Caki2 (cell line): ENCODE measurements at places on chromosomes 16 and 17.
A peak's percentile ranks its signal among the peaks of the same experiment; 100 is the strongest.

- DNase-seq: peak; percentile 21
Measured at GRCh38 chr17:66414561-66415175, 112.3 kb downstream of the PRKCA start.

DNA sequence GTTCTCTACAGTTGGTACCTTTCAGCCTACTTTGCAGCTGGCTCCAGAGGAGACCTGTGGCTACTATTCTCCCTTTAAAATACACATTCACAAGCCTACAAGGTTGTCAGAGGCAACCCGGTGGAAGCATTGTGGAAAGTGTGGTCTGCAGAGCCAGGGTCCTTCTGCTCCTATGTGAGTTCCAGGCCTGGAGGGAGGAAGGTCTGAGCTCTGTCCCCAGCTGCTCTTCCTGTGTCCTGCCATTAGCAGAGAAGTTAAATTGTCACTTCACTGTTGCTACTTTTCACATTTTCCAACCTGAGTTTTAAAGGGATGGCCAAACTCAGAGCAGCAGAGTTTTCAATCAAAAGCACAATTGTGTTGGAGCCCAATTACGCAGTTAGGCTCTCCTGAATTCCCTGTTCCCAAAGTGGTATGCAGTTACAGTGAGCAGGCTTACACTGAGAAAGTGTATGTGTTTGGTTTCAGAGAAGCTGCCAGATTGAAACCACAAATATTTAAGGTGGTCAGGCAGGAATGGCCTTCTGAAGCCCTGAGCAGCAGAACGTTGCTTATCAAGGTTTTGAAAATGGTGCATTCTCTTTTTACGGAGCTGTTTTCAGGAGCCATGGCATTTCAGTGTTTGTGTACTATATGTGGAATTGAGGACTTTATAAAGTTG is 25.0 kb downstream of the MAP3K3 start:
- no peak for DNase-seq

DNA sequence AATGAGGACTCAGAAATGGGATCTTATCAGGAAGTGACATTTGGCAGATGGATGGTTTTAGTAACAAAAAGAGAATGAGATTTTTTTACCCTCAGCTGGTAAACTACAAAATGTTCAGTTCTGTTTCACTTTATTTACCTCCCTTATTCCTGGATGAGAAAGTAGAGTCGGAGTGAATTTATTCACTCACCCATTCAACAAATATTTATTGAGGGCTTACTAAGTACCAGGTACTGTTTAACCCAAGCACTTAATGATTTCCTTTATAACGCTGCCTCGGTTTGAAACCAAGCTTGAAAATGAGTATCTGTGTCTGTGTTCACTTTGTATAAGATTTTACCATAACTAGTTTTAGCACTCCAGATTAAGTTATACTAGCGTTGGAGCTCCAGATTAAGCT is 38.1 kb downstream of the CDRT15 start:
- DNase-seq: no peak

- no peak for DNase-seq
Measured at GRCh38 chr17:307741-308507, 44.7 kb downstream of the RPH3AL start.

DNA sequence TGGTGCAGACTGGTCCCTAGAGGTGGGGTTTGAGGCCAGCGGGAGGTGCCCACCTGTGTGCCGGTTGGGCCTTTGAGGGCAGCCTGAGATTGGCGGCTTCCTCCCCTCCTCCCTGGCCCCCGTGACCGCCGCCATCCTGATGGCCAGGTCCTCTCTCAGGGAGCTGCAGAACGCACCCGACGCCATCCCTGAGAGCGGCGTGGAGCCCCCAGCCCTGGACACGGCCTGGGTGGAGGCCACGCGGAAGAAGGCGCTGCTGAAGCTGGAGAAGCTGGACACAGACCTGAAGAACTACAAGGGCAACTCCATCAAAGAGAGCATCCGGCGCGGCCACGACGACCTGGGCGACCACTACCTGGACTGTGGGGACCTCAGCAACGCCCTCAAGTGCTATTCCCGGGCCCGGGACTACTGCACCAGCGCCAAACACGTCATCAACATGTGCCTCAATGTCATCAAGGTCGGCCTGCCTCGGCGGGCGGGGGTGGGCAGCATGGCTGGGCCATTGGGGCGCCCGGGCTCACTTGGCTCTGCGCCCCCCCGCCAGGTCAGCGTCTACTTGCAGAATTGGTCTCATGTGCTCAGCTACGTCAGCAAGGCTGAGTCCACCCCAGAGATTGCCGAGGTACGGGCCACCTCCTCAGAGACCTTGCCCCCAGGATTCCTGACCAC is 2.8 kb downstream of the GPS1 start:
- DNase-seq: no peak

GRCh38 chr16:65833171-65833871 is 533.2 kb upstream of the CDH5 start:
- DNase-seq: no peak
